Stimulated activated CD8-positive, alpha-beta memory T cell treated with anti-CD3 and anti-CD28 coated beads, Interleukin-2, amount 100 ng/mL, for 48 hours (primary cell): ENCODE measurements at places on chromosomes 11 and 22.

- DNase-seq: no peak
Observed at GRCh38 chr11:27255447-27255828, 107.6 kb downstream of the CCDC34 start.

DNA sequence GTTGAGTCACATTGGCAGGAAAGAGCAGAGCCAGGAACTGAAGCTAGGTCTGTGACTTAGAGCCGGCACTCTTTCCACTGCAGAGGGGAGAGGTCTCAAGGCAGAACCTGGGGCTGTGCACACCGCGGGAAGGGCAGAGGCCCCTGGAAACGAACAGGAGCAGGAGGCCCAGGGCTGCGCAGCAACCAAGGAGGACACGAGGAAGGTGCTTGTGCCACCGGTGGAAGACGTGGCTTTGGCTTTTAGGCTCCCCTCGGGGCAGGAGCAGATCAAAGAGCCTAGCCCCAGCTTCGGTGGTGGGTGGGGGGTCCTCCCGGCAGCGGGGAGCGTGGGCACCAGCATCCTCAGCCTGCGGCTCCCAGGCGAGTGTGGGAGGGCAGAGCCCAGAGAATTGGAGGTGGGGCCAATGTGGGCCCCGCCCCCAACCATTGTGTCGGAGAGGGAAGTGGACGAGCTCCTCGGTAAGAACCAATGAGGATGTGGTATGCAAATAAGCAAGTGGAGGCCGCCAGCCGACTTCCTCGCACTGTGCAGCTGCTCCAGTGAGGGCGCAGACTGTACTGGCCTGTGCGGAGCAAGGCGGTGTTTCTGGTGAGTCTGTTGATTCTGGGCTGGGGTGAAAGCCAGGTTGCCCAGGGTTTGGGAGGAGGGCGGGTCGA lies at the start of gene CCDC116:
Gene CCDC116 (plus strand): TSS at position 524 of the 659 bp plus-strand sequence. CDS start 422 bp downstream, outside the sequence.
- DNase-seq: peak; percentile 60

DNA sequence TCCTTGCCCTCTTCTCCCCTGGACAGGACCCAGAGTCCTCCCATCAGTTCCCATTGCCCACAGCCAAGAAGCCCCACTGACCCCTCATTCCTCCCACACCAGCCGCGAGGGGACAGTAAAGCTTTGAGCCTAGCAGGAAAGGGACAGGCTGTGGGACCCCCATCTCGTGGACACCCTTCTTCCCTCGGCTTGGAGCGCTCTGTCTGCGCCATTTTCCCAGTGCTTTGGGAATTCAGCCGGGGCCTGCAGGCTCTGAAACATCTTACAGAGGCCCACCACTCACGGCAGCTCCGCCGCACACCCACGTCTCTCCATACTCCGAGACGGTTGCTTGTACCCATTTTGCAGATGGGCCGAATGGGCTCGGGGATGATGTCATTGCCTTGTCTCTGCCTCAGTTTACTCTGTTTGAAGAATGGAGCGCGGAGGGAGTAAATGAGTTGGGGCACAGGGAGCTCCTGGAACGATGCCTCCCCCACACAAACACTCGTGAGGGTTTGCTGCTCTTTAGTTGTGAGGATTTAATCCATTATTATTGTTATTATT lies 447.7 kb downstream of the TBC1D22A start:
- DNase-seq: no peak

- DNase-seq: no peak
Observed at GRCh38 chr11:62542750-62543567, 3.6 kb downstream of the AHNAK start.

DNA sequence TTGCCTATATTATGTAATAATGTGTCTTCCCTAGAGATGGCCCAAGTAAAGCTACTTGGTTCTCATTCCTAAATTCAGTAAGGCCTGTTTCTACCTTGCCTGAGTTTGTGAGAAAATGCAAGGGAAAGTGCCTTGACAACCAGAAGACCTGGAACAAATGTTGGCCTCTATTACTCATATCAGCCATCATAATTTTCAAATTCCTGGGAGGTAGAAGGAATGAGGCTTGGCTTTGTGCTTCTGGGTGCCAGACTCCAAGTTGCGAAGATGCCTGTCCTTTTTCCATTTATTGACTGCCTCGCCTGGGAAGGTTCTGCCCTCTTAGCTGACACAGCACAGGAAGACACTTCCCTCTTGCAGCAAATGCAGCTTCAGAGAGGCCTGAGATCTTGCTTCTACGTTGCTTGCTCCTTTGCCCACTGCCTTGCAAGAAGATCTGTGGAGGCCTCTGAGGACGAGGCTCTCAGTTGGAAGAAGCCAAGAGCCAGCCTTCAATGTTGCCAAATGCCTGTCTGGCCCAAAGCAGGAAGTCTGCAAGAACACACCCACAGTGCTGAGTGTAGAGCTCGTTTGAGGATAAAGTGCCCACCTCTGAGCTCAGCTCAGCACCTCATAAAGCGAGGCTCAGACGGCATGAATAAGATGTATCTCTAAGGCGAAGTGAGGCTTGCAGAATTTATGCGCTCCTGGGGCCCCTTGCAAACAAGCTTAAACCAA lies 120.1 kb downstream of the GALNT18 start:
- DNase-seq: no peak

- DNase-seq: no peak
Observed at GRCh38 chr11:69887841-69888427, 68.7 kb upstream of the FGF3 start.

DNA sequence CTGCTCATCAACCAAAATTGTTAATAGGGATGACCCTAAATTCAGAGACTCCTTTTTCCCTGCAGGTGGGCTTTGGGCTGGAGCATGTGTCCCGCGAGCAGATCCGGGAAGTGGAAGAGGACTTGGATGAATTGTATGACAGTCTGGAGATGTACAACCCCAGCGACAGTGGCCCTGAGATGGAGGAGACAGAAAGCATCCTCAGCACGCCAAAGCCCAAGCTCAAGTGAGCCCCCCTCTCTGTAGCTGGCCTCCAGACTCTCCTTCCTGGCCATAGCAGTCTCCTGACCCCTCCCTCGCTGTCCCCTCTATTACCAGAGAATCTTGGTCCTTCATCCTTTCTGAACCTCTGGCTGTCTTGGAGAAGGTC lies 47.9 kb upstream of the RAB1B start:
- DNase-seq: no peak

DNA sequence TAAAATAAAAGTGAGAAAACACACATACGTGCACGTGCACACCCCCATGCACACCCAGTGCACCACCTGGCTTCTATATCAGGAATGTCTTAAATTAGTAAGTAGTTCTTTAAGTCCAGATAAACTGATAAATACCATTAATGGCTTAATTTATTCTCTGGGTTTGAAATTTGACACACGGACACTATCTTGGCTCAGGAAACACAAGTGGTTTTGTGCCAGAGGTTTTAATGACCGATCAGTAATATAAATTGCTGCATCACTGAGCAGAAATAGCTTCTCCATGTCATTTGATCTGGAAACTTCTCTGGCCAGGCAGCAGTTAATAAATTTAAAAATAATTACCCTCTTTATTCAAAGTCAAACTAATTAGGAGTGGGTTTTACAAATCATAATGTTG lies 101.5 kb upstream of the NNMT start:
- no peak for DNase-seq

- DNase-seq: no peak
Observed at GRCh38 chr11:31996159-31996881, 94.6 kb upstream of the RCN1 start.

- DNase-seq: peak; percentile 45
Observed at GRCh38 chr11:120235024-120235628, 4.8 kb upstream of the POU2F3 start.
